ENCODE measurements at places on chromosomes 4 and X.

- DNase-seq, result no peak
Measured at GRCh38 chr4:184705692-184706091, 28.2 kb downstream of the CENPU start.

DNA sequence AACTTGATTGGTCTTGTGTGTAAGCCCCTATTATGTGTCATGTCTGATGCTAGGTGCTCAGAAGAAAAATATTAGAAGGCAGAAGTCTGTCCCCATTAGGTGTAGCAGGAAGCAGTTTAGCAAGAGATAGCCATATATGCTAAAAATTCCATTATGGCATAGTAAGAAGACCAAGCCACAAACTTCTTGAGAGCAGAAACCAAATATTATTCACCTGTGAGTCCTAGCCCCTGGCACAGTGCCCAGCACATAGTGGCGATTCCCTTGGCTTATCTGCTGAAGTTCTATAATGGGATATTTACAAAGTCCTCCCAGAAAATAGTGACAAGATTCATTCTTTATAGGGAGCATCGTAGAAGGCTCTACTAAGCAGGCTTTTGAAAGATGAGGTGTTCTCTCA lies 174.4 kb downstream of the RAB28 start:
- DNase-seq, result no peak

- DNase-seq, result no peak
Measured at GRCh38 chrX:79138658-79139241, 5.7 kb upstream of the GPR174 start.

DNA sequence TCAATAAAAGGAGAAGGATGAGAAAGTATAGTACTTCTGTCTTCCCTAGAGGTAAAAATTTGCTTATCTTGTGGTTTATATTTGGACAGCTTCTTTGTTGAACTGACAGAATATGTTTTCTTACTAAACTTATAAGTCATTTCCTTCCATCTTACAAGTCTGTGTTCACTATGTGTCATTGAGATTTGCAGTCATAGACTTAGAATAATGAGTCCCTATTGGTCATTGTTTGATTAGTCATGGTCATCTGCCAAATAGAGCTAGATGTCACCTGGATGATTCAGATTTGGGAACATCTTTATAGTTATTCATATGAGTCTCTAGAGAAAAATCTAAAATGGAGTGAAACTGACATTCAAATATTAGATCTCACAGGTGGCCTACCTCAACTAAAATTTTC lies 51.5 kb downstream of the SPATA18 start:
- no peak for DNase-seq

DNA sequence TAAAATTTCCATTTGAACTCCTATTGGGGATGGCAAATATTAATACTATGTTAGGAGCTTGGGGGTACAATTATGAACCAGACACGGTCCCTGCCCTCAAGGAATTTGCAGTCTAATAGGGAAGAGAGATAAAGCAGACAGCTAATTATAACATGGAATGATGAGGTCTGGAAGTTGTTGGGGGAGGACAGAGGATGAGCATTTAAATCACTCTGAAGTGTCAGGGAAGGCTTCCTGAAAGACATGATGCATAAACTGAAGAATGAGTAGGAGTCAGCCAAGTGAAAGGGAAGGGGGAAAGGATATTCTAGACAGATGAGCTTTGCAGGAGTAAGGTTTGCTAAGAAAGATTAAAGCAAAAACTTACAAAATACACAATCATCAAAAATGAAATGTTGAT lies 15.9 kb downstream of the PLAC1 start:
- DNase-seq, result no peak

DNA sequence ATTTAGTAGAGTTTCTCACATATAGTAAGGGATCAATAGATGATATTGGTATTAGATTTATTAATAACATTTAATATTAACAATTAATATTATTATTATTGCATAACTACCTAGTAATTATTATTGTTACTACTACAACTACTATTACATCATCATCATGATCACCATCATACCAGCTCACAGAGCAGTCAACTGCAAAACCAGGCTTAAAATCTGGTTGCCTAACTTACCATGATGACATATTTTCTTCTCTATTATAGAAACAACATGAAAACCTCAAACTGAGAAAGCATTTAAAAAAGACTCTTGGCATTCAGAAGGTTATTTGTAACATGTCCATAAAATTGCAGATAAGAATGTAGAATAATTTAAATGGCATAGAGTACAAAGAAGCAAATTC lies 247.0 kb upstream of the TTC29 start:
- DNase-seq, result no peak

- DNase-seq, result no peak
Measured at GRCh38 chrX:148457279-148457678, 43.1 kb upstream of the AFF2 start.

DNA sequence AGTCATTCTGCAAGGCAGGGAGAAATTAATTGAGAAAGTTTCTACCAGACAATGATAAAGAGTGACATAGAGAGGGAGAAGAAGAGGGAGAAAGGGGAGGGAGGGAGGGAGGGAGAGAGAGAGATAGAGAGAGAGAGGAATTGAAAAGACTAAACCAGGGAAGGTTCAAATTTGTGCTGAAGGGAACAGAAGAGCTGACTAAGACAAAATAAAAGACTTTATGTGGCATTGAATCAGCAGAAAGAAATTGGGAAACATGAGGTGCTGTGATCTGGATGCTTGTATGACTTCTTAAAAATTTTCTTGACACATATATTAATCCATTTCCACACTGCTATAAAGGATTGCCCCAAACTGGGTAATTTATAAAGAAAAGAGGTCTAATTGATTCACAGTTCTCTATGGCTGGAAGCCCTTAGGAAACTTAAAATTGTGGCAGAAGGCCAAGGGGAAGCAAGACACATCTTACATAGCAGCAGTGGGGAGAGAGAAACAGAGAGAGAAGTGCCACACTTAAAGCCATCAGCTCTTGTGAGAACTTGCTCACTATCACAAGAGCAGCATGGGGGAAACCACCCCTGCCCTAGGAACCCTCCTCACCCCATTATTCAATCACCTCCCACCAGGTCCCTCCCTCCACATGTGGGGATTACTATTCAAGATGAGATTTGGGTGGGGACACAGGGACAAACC lies 13.5 kb upstream of the CXCL6 start:
- no peak for DNase-seq

DNA sequence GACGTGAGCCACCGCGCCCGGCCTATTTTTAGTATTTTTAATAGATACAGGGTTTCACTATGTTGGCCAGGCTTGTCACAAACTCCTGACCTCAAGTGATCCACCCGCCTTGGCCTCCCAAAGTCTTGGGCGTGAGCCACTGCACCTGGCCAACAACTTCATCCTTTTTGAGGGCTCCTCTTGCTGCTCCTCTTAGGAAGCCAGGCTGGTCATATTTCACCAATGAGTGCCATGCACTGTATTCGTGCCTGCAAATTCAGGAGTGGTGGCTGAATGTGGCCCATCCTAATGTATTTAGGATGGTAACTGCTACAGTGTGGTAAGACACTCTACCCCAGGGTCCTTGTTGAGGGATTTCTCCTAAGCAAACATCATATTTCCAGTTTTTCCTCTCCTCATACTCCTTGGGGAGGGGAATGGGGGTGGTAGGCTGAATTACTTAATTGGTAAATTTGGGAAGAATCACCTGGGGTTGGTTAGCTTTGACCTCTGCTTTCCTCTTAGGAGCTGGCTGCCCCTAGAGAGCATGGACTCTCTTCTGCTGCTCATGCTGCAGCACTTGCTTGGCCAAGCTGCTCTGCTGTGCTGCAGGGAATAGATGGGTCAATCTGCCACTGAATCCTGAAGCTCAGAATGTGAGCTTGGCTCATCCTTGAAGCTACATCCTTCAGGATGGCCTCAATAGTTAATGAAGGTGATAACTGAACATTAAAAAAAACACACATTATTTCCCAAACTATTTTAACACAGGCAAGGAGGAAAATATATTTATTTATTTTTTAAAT lies 167.4 kb downstream of the HS3ST1 start:
- DNase-seq, result no peak

- DNase-seq, result no peak
Measured at GRCh38 chrX:100512471-100512870, 72.3 kb upstream of the TNMD start.

GRCh38 chr4:168486912-168487281 lies 6.6 kb upstream of the DDX60L start:
- DNase-seq, result no peak

- DNase-seq, result no peak
Measured at GRCh38 chr4:158824425-158825274, 55.8 kb downstream of the FNIP2 start.

DNA sequence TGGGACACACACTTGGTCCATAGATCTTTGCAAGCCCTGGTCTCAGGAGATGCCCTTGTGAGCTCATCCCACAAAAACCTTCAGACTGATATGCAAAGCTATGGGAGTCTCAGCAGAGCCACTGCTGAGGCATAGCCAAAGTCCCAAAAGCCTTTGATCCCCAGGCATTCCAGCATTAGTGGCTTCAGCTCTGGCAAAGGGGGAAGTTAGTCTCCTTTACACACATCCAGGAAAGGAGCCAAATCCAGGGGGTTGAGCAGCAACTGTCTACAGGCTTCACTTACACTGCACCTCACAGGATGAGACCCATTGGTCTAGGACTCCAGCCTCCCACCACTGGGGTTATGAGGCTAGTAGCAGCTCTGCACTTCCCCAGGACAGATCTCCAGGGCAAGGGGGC lies 14.0 kb downstream of the PF4 start:
- DNase-seq, result no peak

GRCh38 chr4:154314248-154314647 lies 177.4 kb downstream of the DCHS2 start:
- DNase-seq, result no peak

DNA sequence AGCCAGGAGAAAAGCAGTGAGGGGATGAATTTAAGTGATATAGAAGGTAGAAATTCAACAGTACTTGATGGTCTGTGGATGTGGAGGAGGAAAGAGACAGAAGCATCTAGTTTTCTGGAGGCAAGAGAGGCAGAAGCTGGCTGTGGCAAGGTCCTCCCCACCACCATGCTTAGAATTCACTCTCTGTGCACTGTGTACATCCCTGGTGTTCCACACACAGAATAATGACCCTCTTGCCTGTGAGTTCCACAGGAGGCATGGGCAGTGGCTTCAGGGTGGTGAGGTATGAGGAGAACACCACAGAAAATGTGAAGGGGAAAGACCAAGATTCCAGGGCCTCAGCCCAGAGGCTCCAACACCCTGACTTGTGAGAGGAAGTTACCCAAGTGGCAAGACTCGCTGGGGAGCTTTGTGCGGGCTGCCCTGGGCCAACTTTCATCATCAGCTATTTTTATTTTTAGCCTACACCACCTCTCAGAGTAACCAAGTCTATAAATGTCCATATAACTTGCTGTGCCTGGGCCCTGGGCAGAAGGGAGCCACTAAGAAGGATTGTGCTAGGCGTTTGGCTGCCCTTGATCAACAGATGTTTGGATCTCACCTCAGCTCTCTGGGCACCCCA lies 7.8 kb upstream of the INTS6L start:
- no peak for DNase-seq

GRCh38 chr4:21849077-21849476 lies 99.5 kb downstream of the KCNIP4 start:
- no peak for DNase-seq
